Effector memory CD8-positive, alpha-beta T cell (primary cell): ENCODE measurements at places on chromosomes 13 and 19.

DNA sequence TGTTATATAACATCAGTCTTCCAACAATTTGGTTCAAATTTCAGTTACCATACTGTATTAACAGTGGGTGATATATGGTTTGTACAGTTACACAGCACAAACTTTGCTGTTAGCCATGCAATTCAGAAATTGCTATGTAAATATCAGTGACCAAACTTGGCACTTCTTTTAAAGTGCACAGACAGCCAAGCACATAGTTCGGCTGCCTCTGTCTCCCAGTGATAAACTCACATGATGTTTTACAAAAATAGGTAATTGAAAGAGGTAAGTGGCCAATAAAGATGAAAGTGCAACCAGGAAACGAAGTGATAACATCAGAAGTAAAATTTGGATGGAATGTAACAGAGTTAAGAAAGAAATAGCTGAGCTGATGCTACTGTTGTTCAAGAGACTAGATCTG is 143.9 kb downstream of the PCDH9 start:
- no peak for DNase-seq

DNA sequence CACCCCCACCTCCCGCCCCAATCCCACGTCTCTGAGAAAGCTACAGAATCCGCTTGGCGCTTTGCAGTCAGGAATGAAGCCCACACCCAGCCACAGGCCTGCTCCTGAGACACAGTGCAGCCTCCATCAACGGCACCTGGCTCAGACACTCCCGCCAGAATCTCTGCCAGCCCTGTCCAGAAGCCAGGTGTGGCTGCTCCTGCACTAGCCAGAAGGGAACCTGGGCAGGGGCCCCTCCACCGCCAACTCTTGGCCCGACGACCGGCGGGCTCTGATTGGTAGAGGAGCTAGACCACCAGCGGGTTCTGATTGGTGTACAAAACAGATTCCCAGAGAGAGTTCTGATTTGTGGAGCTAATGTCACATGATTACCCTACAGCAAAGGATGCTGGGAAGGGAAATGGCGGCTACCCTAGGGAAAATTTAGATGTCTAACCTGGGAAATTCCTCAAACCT is 2.9 kb upstream of the PPP6R1 start:
- DNase-seq, result no peak

DNA sequence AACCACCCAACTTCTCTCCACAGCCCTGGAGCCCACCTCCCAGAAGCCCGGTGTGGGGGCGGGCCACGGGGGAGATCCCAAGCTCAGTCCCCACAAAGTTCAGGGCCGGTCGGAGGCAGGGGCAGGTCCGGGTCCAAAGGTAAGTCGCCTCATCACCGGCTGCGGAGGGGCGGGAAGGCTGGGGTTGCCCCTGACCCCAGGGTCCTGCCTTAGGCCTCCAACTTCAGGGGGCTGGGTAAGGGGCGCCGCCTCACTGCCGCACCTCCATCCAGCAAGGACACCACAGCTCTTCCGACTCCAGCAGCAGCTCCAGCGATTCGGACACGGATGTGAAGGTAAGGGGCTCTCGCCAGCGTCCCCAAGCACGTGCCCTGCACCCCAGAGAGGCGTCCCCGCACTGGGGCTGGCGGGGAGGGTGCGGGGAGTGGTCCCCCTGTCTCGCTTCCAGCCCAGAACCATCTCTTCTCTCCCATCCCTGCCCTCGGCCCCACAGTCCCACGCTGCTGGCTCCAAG is 358 bp downstream of the C19orf33 start:
- no peak for DNase-seq

DNA sequence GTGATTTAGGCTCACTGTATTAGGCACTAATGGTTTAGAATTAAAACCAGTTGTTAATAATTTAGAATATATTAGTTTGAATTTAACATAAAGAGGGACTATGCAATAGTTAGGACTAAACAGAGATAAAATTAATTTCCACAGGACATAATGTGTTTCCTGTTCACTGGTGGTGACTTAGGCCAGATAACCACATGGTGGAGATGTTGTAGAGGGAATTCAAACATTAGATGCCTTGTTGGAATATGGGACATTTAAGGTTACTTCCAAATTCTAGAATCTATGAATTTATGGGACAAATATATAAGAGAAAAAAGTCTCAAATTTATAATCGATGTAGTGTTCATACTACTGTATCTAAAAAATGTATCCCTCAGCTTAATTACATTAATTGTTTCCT is 615.5 kb upstream of the KLHL1 start:
- DNase-seq, result no peak

DNA sequence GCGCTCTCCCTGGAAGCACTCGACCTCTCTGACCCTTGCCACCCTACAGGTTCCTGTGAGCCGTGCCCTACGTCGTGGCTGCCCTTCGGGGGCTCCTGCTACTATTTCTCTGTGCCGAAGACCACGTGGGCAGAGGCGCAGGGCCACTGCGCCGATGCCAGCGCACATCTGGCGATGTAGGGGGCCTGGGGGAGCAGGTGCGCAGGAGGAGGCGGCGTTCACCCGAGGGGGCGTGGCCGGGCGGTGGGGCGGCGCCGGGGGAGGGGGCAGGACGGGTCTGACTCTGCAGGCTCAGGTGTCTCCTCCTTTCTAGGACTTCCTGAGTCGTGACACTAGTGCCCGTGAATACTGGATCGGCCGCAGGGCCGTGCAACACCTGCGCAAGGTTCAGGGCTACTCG is 26.4 kb downstream of the CLEC4M start:
- DNase-seq, result no peak

- no peak for DNase-seq
Measured at GRCh38 chr13:67343777-67344176, 113.6 kb upstream of the PCDH9 start.

DNA sequence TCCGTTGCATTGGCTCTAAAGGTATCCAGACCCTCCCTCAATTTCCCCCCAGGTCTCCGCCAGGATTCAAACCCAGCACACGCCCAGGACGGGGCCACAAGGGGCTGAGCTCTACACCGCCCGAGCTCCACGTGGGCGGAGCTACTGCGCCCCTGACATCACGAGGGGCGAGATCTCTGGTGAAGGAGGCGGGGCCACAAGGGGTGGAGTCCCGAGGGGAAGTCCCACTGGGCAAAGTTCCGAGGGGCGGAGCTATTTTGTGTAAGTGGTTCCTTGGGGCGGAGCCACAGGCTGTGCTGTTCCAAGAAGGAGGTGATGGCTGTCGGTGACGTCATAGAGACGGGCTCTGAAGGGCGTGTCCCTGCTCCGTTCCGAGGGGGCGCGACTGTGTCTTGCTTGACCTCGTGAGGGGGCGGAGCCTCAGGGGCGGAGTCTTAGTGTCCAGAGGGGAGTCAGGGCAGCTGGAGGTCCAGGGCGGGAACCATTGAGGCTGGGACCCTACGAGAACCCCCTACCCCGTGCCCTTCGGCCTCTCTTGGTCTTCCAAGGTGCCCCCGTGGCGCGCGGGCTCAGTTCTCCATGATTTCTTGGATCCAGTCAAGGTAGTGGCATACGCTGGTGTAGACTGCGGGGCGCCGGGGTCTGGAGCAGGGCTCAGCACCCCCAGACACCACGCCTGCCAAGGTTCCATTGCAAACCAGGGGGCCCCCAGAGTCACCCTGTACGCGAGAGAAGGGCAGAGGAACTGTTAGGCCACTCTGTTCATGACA is 1.3 kb upstream of the KLK8 start:
- no peak for DNase-seq
